CD4-positive, alpha-beta T cell (primary cell): ENCODE measurements at places on chromosomes 11 and 22. TPM values are rescaled to one million over a fixed set of nuclear protein-coding genes. Genes with fewer than 3 reads are reported as not detected.

The OR2AT4 gene
- not detected for total RNA-seq

DNA sequence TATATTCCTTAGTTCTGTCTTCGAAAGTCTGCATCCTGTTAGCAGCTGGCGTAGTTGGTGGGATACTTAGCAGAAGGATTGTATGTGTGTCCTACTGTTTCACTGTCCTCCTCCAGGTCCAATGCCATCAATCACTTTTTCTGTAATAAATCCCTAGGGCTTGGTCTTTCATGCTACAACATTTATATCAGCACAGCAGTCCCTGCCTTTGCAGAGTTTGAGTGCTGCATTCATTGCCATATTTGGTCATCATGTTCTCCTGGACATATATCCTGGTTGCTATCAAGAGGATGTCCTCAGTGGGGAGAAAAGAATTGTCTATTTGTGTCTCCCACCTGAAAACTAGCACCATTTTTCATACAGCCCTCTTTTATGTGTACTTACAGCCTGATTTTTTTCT, 67.0 kb downstream of the OR5AK2 start:
- DNase-seq: no peak

DNA sequence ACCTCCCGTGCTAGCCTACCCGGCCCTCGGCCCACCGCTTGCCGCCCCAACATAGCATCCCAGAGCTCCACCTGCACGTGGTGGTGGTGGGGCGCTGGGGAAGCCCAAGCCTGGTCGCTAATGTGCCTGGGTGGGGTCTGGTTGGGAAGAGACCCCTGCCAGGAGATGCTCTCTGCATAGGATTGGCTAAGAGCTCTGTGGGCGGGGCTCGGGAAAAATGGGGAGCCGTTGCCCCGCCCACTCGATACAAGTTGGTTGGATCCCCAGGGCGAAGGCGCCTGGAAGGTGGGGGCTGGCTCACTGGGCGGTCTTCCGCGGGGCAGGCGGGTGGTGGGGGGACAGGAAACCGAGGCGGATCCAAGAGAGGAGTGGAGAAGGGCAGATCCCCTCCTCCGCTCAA, 7.6 kb downstream of the LRRC10B start:
- DNase-seq: no peak

GRCh38 chr11:83166193-83166866, 9.4 kb downstream of the PCF11 start:
- no peak for DNase-seq
